ENCODE measurements at places on chromosomes 3 and 15.

DNA sequence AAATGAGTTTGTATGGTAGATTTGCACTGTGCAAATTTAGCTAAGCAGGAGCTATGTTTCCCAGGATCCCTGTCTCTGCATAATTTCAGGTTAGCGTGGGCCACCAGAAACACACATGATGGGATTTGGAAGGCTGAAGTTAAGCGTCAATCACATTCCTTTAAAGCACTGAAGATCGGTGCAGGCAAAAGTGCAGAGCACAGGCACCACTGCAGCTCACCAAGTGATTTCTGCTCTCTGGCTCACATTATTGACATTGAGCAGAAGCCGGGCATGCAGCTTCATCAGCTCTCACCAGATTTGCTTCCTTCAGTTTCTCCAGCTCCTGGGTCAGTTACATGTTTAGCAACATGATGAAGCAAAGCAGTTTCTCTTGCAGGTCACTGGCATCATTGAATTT lies 256.4 kb upstream of the TGFBR2 start:
- no peak for DNase-seq

DNA sequence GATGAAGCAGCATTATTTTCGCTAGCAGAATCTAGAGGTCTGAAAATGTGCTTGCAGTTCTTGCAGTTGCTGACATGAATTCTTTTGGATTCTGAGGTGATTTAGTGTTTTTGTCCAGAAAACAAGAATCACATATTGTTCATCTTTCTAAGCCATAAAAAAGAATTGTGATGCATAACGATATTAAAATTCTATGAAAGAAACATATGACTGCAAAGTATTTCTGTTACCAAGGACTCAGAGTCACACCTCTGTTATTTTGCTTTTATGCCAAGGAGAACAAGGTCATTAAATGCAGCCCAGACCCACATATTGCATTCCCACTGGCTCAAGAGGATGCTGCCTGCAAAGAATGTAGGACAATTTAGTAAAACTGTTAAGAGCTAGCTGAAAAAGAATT lies 299.8 kb upstream of the GPR149 start:
- no peak for DNase-seq

- DNase-seq, result no peak
These were observed 11.4 kb downstream of the ANPEP start for GRCh38 chr15:89802986-89803824.

DNA sequence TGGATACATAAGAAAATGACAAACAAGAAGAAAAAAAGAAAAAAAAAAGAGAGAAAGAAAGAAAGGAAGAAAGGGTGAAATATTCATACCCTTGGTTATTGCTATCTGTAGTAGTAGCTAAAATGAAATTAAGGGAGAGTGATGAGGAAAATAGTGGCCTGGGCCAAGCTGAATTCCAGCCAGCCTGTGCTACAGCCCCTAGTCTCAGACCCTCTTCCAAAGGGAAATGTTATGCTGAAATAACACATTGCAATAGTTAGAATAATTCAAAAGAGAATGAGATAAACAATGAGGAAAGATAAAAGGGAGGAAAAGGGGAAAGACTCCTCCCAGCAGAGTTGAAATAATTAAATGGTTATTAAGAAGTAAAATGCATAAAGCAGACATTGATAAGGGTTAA lies 268.4 kb upstream of the ROBO1 start:
- no peak for DNase-seq

DNA sequence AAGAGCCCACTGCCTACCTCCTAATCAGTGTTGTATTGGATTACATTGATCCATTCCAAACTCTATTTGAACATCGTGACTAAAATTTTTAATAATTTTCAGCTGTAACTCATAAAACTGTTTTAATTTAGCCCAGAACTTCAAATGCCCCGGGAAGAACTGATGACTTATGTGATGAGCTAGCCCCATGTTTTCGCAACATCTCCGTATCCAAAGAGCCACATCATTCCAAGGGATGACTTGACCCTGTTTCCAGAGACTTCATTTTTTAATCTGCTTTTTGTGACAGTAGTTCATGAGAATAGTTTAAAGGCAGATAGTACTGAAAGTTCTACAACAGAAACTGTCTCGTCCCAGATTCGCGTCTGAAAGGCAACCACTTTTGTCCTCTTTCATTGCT lies 97.4 kb downstream of the STAC start:
- DNase-seq, result no peak

DNA sequence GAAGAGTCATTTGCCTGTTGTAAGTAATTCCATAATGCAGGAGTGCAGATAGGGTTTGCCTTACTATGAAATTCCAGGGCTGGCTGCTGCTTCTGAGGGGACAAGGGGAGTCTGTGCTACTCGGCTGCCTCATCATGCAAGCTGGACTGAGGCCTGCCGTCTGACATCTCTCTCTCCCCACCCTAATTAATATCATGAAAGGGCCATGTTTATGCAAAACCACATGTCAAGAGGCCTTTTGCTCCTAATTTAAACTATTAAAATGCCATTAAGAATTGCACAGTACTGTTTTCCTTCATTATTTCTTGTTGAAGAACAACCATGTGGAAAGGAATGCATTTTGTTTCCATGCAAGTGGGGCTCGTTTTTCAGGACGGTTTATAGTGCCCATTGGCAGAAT lies 26.3 kb downstream of the CHST2 start:
- no peak for DNase-seq

DNA sequence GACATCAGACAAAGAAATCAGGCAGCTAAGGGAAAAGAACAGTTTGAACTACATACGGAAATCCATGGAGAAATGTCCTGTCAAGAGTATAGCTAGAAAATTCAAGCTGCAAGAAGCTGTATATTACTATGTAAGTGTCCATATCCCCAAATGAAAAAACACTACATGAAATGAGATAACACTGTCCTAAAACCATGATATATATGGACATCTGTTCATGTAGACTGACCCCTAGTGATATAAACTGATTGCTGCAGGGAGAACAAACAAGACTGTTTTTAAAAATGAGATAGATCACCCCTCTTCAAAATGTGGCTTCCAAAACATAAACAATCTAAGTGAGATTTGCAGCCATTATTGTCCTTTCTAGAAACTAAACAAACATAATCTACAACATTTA lies 985.6 kb downstream of the EPHA3 start:
- peak; percentile 3 for DNase-seq

DNA sequence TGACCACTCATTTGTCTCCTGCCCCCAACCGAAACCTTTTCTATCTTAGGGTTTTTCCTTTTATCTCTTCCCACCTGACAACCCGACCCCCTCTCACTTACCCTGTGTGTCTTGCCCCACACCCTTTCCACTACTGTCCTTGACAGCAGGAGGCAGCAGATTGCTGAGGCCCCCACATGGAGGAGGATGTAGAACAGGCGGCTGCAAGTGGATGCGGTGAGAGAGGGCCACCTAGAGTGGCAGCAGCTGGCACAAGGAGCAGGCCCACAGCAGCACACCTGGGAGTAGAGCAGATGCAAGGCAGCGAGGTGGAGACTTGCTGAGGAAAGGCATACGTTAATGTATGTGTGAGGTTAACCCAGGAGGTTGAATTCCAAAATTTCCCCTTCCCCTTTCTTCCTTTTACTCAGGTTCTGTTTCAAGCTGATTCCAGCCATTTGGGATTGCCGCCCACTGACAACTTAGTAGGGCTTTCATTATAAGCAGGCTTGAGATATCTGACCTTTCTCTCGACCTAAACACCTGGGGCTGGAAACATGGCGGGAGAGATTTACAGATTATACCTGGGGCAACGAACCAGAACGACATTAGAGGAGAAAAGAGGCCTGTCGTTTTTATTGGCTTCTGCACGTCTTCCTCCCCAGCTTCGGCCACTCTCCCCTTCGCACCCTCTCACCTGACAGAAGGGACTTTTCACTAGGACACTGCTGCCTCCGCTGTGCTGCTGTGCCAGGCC lies 643 bp downstream of the SERINC4 start:
- peak; percentile 55 for DNase-seq

- DNase-seq, result no peak
These were observed 35.1 kb downstream of the APBA2 start for GRCh38 chr15:28920781-28921331.

All from GM12865 (cell line).